ENCODE measurements at places on chromosomes 12 and 14.

DNA sequence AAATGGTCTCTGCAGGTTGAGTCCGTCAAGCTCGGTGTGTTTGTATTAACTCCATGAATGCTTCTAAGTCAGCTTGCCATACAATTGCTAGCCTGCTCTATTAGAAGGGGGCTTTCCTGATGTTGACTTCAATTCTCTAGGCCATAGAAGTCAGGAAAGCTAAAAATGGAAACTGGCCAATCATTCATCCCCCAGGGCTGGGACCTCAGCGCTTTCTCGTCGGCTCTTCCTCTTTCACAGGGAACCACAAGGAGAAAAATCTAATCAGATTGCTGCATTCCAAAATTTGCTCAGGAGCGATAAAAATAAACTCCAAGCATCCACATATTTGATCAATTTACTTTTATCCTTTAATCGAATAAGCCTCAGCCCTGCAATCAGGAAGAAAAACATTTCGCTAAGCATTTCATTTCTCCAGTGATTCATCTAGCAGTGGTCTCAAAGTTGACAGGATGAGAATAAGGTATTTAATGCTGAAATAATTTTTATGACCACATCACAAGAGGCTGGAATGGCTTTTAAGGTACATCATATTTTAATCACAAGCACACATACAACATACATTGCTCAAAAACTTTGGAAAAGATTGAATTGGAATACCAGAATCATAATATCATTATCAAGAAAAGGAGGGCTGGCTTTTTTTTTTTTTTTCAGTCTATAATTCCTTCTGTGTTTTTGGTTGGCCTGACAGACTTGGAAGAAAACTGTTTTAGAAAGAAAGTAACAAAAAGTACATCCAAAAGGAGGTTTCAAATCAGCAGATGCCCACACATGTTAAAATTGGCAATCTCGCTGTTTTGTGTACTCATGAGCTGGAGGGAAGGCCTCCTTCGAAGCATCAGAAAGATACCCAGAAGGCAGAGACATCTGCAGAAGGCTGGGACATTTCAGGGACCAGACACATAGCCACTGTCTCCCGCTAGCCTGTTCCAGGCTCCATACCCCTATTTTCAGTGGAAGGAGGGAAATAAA, 316.3 kb downstream of the NUAK1 start:
- DNase-seq, result no peak

GRCh38 chr12:95173392-95174251, 43.6 kb downstream of the FGD6 start:
- DNase-seq, result peak; percentile 34

GRCh38 chr12:38025916-38026315, 290.7 kb upstream of the ALG10B start:
- no peak for DNase-seq

- peak; percentile 62 for DNase-seq
These were observed 15.5 kb upstream of the KRR1 start for GRCh38 chr12:75526655-75527511.

GRCh38 chr12:4829793-4830162, 79.9 kb upstream of the KCNA1 start:
- DNase-seq, result peak; percentile 53

DNA sequence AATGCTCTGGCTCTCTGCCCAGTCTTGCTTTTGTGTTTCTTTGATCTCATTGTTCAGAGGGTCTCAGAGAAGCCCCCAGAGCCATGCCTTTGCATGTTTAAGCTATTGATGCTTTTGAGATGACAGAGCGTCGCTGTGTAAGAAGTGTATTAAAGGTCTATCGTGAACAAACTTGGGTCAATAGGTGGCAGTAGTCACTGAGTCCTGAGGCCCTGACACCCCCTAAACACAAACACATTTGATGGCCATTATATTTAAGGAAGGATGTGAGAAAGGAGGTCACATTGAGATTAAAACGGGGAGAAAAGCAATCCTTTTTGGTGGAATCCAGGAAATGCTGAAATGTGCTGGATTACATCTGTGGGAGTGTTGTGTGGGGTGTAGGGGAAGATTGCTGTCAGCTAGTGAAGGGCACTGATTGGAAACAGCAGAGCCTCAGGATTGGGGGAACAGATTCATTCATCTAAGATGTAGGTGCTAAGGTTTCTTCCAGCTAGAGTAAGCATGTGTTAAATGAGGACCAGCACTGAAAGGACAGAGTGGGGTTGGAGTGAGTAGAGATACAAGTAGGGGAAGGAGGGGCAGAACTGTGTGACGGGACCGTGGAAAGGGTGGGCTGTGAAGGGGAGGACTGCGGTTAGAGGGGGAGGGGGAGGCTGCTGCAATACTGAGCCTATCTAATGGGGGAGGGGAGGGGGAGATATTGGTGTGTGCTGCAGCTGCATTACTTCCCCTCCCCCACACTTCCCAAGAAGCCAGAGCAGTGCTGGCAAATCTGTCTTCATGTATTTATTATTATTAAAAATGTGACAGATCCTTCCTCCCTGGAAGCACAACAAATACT, 12.7 kb downstream of the NGDN start:
- no peak for DNase-seq

DNA sequence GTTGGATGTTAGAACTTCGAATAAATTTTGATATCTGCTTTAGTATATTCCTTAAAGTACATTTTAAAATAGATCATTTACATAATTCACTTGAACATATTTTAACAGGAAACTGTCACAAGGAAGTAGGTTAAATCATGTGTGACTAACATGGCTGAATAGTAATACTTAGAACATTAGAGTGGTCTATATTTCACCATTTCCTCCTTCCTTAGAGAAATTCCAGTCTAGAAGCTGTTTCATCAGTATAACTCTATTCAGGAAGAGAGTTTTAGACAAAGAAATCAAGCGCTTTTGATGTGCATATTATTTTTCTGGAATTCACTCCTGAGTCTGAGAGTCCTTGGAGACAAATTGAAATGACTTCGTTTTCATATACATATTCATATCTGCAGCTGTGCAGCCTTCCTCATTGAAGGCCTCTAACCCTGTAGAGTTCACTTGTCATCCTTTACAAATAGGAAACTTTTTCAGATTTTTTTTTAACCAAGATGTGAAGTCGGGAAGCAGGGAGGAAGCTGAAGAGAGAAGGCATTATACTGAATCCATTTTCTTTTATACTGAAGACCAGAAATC, 28.4 kb downstream of the IRAK3 start:
- DNase-seq, result no peak

DNA sequence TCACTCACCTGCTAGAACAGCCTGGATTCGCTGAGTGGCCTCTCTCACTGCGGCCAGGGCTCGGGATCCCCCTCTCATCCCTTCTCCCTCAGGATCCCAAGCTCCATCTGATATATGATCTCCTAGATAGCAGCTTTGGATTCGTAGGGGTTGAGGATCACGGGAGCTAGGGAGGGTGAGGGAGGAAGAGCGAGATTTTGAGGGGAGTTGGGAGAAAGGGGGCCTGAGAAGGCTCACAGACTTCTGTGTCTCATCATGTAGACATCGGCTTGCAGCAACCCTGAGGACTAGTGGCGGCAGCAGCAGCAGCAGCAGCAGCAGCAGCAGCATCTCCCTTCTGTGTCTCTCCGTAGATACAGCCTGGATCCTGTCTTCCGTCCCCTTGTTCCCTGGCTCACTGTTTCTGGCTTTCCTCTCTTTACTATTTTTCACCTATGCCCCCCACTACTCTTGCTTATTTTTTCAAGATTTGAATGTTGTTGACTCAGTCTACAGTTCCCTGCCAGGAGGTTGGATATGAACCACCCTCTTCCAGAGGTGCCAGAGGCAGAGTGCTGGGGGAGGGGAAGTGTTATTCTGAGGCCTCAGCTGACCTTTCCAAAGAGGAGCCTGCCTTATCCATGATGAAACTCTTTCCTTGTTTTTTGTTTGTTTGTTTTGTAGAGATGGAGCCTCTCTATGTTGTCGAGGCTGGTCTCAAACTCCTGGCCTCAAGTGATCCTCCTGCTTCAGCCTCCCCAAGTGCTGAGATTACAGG, at the start of gene CIROP:
TSS of gene CIROP (minus strand) at position 399 of the 757 bp plus-strand sequence. CDS start at position 330, 69 bp downstream.
- DNase-seq, result no peak

DNA sequence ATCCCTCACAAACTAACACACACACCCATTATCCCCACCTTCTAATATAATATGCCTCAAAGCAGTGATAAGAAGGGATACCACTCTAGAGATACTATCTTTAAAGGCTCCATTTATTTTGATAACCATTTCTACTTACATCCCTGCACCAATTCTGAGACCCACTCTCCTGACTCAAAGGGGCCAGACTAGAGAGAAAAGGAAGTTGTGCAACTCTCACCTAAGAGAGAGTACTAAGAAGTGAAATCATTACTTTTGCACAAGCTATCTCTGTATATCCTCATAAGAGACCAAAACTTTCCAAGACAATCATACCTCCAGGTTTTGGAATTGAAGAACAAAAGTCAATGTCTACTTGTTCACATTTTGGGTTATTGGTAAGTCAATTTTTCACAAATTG, 45.4 kb upstream of the USP15 start:
- DNase-seq, result no peak

- DNase-seq, result no peak
These were observed 109.9 kb downstream of the DAD1 start for GRCh38 chr14:22479132-22479531.

- no peak for DNase-seq
These were observed 7.9 kb upstream of the VAMP1 start for GRCh38 chr12:6478416-6478815.

DNA sequence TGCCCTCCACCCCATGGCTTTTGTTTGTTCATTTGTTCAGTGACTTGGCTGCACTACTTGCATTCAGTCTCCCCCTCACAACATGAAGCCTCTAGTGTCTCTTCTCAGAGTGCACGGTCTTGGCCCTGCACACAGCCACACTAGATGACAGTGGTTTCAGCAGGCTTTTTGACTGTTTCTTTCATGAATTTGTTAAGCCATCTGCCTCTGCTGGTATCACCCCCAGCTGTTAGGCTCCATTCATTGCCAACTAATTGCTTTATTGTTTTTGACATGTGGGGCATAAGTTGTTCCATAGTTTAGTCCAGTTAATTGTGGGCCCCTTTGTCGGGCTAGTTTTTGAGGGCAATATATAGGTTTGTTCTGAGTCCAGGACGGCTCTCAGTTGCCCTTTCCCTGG, 18.8 kb downstream of the OS9 start:
- no peak for DNase-seq

DNA sequence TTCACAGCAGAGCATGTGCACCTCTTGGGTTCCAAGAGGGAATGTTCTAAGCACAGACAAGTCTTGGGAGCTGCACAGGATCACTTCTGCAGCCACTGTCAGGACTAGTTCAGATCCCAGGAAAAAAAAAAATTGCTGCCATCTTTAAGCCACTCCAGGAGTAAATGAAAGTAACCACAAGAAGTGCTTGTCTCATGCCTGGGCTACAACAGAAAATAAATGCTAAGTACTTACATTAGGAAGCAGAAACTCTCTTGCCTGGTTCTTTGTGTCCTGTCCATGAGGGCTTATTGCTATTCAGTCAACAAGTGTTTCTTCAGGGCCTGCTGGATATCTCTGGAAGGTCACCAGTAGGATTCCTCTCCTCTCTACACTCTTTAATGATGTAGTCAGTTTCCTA, 176.1 kb downstream of the KTN1 start:
- DNase-seq, result no peak

- peak; percentile 49 for DNase-seq
These were observed 172.4 kb upstream of the CAND1 start for GRCh38 chr12:67096533-67097318.

DNA sequence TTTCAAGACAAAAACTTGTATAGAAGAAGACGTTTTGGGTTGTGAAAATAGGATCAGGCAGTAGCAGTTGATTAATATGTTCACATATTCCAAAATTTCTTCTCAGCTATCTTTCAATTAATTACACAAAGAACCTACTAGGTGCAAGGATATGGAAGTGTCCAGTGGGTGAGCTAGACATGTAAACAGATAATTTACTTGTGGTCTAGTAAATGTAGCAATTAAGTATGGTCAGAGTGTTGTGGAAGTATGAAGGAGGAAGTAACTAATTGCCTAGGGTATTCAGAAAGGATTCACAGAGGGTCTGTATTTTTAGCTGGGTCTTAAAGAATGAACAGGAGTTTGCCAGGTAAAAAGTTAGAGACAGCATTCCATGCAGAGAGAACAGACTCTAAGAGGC, 5.9 kb downstream of the GOLGA5 start:
- no peak for DNase-seq

DNA sequence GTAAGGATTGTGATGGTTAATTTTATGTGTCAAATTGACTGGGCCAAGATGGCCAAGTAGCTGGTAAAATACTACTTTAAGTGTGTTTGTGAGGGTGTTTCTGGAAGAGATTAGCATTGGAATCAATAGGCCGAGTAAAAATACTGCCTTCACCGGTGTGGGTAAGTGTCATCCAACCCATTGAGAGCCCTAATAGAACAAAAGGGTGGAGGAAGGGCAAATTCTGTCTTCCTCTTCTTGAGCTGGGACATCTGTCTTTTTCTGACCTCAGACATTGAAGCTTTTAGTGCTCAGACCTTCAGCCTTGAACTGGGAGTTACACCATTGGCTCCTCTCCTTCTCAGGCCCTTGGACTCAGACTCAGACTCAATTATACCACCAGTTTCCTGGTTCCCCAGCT, 8.0 kb upstream of the ETV6 start:
- DNase-seq, result no peak

DNA sequence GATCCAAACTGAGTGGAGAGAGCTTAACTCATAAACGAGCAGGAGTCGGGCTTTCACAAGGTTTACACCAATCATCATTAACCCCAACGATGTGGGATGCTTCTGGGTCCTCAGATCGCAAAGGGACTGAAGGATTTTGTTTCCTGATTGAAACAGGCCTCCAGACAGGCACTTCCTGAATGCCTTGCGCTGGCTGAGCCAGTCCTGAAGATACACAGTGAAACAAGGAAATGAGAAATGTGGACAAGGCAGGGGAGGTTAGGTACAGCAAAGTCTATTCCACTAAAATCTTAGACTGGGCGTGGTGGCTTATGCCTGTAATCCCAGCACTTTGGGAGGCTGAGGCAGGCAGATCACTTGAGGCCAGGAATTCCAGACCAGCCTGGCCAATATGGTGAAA, 30.7 kb downstream of the RBM19 start:
- DNase-seq, result no peak

DNA sequence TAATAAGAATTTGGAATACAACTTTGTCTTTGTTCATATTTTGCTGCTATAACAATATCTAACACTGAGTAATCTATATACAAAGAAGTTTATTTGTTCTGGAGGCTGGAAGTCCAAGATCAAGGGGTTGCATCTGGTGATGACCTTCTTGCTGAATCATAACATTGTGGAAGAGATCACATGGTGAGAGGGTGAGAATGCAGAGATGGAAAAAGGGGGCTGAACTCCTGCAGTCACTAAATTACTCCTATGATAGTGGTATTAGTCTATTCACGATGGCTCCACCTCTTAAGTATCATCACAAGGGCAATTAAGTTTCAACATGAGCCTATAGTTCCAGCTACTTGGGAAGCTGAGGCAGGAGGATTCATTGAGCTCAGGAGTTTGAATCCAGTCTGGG, 4.5 kb upstream of the AKAP6 start:
- DNase-seq, result no peak

GRCh38 chr12:11879306-11879705, 191.4 kb upstream of the BCL2L14 start:
- DNase-seq, result no peak

GRCh38 chr12:113443030-113443539, 20.9 kb downstream of the SDSL start:
- DNase-seq, result no peak

GRCh38 chr14:68468437-68469207, 324.2 kb downstream of the ZFP36L1 start:
- no peak for DNase-seq

- peak; percentile 46 for DNase-seq
These were observed 340.0 kb downstream of the TRHDE start for GRCh38 chr12:72612171-72612570.

- DNase-seq, result no peak
These were observed 13.5 kb upstream of the MYH6 start for GRCh38 chr14:23421594-23421993.

All from NCI-H2081 (cell line).